Germinal center (tissue), 1 donor: ENCODE measurements at places on chromosomes 4 and X.

DNA sequence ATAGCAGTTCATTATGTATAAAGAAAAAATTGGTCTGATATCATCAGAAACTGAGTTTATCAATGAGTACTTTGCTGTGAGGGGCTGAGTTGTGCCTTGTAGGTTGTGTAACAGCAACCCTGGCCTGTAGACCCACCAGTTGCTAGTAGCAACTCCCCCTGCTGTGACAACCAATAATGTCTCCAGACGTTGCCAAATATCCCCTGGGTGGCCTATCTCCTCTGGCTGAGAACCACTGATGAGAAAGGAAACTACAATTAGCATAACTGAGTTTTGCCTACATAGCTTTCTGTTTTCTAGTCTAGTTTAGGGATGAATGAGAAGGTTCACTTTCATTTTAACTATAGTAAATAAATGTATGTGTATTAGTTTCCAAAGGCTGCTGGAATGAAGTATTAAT, 234.1 kb downstream of the CPE start:
- no peak for DNase-seq

GRCh38 chr4:168451331-168451730, 29.0 kb downstream of the DDX60L start:
- DNase-seq, result no peak

- DNase-seq, result no peak
Measured at GRCh38 chrX:118508221-118508620, 12.6 kb downstream of the DOCK11 start.

- DNase-seq, result no peak
Measured at GRCh38 chr4:40130401-40131036, 66.3 kb upstream of the RHOH start.

DNA sequence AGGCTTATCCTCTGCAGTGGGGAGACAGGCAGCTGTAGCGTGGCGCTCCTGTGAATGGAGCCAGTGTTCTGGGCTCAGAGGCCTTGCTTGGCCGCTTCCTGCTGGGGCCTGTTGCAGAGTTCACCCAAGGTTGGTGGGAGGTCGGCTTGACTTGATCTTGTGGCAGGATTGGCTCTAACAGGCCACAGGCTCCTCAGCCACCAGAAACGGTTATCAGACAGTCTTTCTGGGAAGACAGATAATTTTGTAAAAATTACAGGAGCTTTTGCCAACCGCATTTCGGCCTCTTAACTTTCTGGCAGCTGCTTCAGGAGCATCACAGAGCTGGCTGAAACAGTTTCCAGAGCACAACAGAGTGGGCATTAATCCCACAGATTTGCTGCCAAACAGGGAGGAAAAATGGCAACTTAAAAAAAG, 66.4 kb downstream of the DIPK2B start:
- no peak for DNase-seq

DNA sequence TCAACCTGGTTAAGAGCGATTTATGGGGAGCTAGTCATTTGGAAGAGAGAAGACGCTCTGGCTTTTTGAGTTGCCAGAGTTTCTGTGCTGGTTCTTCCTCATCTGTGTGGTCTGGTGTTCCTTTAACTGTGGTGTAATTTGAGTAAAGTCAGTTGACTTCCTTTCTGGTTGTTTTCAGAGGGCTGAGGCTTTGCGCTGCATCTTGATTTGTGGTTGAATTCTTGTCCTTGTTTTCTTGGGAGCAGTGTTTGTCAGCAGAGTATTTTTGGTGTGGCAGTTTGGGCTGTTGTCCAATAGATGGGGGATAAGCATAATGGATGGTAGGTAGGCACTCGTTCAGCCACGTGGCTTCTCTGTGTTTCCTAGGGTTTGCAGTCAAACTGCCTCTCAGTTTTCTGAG, 2143.2 kb upstream of the TENM3 start:
- no peak for DNase-seq
